Esophagus muscularis mucosa (tissue), 4 donors: ENCODE measurements at places on chromosomes 1 and 21. TPM values are rescaled to one million over a fixed set of nuclear protein-coding genes. Genes with fewer than 3 reads are reported as not detected.

KRTAP10-8 gene
- total RNA-seq, result not detected

IFI44L gene
- 15.4 TPM for total RNA-seq

CYYR1 gene
- total RNA-seq, result 18.2 TPM

TGFB2 gene
- total RNA-seq, result 12.6 TPM
